ENCODE measurements at places on chromosomes 12 and 14.

DNA sequence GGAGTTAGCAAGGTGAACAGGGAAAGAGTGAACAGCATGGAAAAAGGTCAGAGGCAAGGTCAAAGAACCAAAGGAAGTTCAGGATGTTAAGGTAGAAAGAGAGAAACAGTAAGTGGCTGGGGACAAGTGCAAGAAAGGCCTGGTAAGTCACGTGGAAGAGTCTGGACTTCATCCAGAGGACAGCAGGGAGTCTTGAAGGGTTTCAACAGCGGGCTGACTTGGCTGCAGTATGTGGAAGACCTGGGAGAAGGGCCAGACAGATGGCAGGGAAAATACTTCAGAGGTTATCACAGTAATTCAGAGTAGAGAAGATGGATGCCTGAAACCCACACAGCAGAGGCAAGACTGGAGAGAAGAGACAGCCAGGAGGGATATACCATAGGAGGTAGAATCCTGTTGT lies 34.0 kb downstream of the CIT start:
- DNase-seq: no peak

- no peak for DNase-seq
Measured at GRCh38 chr12:24796876-24797275, 152.0 kb downstream of the BCAT1 start.

DNA sequence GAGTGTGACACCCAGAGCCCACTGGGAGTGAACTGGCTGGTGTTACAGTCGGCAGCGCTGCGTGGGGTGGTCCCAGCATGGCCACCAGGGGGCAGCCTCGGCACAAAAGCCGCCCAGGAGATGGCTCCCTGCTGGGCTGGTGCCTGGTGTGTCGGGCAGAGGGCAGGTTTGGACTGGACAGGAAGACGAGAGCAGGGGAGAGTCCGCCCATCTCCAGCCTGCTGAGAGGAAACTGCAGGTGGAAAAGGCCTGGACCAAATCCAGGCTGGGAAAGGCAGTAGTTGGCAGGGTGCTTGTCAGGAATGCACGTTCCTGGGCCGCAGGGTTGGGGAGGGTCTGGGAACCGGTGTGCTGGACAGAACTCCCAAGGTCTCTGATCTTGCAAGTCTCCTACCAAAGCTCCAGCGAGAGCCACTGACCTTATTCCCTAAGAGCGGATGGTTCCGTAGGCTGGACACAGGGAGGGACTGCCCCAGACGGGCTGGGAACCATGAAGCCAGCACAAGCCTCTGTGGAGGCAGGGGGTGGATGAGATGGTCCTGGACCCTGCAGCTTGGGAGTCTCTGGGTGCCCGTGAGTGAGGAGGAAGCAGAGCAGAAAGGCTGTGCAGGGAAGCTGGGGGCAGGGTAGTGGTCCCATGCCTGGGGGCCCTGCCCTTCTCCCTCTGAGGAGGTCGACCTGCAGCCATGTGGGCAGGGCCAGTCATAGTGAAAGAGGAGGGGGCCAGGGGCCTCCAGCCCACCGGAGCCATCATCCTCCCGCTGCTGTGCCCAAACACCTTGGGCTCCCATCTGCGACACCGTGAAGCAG lies 1.8 kb downstream of the AHNAK2 start:
- DNase-seq: peak; percentile 65

- DNase-seq: no peak
Measured at GRCh38 chr12:26157001-26157400, 32.2 kb upstream of the BHLHE41 start.

DNA sequence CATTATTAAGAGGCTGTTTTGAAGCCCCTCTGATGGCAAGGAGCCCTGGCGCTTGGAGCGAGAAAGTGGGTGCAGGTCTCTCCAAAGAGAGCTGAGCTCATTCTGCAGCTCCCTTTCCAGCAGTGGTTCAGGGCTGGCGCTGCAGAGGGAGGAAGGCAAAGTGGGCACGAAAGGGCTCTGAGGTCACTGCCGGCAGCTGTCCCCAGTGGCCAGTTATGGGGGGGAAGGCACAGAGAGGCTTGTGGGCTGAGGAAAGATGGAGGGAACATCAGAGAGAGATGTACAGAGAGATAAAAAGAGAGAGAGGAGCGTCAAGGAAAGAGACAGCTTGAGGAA lies 75.2 kb upstream of the TBX5 start:
- DNase-seq: no peak

DNA sequence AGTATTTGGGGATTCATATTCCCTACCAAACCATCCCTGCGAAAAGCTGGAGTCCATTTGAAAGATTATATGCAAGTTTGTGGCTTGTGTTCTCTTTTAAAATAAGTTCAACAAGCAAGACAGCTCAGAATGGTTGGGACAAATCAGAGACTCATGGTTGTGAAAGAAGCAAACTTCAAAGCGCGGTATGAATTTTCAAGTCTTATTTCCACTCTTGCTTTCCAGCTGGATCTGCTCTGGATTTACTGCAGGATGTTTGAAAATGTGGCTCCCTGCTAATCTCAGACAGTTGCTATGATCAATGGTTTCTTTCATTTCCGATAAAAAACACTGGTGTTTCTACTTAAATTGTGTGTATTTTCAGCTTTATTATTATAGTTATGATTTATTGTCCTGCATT lies 477.5 kb downstream of the RAD51B start:
- no peak for DNase-seq

- no peak for DNase-seq
Measured at GRCh38 chr14:33527023-33527634, 423.7 kb downstream of the EGLN3 start.

- DNase-seq: no peak
Measured at GRCh38 chr14:56608689-56609088, 29.1 kb downstream of the TMEM260 start.

GRCh38 chr12:49287876-49288275 lies 7.1 kb upstream of the PRPH start:
- DNase-seq: no peak

DNA sequence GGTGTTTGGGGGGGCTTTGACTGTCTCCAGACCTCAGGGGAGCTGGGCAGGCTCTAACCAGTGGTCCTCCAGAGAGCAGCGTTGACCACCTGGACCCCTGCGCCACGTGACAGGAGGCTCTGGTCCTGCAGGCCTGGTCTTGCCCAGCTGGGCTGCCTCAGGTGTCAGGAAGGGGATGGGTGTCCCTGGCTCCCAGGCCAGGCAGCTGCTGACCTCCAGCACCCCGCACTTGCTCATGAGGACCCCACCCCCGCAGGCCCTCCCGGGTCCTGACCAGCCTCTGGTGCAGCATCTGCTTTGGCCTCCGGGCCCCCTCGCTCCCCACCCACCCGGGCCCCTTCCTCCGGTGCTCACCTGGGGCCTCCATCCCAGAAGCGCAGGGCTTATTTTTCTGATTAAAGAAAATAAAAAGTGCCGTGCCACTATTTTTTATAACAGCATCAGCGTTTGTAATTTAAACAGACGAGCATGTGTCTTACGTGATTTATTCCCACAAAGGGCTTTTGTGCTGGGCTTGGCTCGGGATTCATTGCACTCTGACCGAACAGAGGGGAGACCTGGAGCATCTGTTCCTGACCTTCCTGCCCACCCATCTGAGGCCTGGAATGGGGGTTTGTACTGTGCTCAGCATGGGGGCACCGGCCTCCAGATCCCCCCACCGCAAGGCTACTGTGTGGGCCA lies 21.7 kb downstream of the FBRSL1 start:
- no peak for DNase-seq

- DNase-seq: no peak
Measured at GRCh38 chr12:71601546-71601945, 62.1 kb downstream of the ZFC3H1 start.

DNA sequence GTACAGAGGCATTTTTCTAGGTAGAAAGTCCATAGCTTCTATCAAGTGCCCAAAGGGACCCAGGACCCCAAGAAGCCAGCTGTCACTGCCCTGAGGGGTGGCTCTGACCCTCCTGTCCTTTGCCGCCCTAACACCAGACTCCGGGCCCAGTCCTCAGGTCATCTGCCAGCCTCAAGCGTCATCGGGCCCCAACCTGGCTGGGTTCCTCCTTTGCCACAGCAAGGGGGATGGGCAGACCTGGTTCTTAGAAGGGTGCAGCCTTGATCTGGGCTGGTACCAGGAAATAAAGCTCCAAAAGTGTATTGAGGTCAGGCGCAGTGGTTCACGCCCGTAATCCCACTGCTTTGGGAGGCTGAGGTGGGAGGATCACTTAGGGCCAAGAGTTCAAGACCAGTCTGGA lies 27.1 kb upstream of the FAM222A start:
- no peak for DNase-seq

GRCh38 chr12:89971880-89972279 lies 263.2 kb upstream of the ATP2B1 start:
- DNase-seq: no peak

GRCh38 chr12:90924406-90924805 lies 30.6 kb downstream of the CCER1 start:
- no peak for DNase-seq

DNA sequence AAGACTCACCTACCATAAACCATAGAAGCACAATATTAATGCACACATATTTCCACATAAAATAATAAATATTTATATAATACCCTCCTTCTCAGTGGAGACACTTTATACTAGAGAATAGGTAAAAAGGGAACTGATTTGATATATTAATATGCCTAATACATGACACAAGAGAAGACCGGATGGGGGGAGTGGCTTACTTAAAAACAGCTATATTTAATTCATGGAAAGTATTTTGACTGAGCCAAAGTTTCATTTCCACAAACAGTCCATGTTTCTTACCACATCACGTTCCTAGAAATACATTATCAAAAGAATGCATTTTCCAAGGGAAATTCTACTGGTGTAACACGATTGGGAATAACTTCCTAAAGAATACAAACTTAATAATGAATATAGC lies 63.4 kb downstream of the ITPR2 start:
- peak; percentile 57 for DNase-seq

GRCh38 chr14:78836777-78837176 lies 666.6 kb downstream of the NRXN3 start:
- DNase-seq: peak; percentile 70

DNA sequence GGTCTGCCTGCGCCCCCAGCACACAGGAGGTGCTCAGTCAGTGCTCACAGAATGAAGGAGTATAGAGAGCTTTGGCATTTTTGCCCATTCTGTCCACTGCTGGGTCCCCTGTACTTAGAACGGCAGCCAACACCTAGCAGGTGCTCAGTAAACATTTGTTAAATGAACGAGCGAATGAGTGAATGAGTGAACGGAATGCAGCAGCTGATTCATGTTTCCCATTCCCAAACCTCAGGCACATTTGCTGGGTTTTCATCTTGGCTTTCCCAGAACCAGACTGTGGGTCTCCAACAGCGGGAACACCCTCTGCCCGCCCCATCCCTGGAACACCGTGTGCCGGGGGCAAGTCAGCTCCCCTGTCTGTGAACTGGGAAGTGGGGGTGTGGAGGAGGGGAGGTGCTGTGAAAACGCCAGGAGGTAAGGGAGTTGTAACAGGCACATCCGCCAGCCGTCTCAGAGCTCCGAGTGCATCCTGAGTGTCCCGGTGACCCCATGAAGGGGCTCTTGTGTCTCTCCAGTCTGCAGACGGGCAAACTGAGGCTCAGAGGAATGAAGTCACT lies 47.3 kb downstream of the SCARB1 start:
- DNase-seq: no peak

DNA sequence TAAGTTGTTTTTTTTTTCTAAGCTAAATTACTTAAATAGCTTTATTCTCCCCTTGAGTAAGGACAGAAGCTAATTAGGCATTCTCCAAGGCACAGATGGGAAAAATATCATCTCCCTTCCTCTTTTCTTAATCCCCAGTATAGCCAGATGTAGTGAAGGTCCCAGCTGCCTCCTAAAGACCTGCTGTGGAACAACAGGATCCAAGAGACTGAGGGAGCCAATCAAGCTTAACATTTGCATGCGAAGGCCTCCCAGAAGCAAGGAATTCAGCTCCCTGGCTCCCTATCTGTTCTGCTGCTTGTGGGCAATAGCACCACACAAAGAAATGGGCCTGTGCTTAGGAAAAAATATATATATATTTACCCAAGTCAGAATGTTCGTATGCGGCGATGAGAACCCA lies 255.2 kb downstream of the SYT1 start:
- DNase-seq: no peak

DNA sequence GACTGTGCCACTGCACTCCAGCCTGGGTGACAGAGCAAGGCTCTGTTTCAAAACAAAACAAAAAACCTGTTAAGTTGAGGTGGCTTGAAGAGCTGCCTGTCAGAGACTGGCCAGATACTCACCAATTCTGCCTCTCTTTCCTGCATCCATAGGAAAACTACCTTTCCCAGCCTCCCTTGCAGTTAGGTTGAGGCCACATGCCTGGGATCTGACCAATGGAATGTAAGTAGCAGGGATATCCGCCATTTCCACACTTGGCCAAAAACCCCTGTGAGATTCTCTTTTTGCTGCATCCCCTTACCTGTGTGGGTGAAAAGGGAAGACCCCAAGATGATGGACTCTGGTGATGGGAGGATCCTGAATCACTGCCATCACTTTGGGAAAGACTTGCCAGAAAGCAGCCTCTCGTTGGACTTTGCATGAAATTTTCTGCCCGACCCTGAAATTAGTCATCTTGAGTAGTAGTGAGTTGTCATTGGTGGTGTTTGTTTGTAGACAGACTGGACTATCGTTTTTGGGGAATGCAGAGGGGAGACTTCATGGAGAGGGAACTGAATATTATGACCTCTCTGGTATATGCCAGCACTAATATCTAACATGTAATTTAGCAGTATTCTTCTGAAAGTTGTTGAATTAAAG lies 14.0 kb downstream of the GPR68 start:
- DNase-seq: no peak

DNA sequence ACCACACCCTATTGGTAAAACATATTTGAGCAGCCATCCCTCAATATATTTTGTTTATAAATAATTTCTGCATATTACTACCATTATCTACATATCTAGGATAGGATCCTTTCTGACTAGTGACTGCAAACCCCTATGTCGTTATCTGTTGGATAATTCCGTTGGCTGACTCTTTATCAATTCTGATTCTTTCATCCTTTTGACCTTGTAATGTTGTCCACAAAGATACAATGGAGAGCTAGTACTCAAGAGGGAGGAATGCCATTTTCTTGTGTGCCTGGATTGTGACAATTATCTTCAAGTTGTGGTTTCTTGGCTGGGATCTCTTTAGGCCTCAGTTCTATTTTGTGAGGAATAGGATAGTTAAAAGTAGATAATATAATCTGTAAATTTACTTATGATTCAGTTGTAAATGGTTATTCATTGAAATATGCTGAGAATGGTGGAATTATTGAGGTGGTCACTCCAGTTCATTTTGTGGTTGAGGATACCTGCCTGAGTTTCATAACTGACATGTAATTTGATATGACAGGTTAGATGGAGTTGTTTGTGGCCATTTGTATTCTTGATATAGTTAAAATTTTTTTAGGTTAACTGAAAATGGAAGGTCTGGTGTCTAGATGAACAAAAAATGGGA lies 10.1 kb downstream of the CHST11 start:
- DNase-seq: no peak

DNA sequence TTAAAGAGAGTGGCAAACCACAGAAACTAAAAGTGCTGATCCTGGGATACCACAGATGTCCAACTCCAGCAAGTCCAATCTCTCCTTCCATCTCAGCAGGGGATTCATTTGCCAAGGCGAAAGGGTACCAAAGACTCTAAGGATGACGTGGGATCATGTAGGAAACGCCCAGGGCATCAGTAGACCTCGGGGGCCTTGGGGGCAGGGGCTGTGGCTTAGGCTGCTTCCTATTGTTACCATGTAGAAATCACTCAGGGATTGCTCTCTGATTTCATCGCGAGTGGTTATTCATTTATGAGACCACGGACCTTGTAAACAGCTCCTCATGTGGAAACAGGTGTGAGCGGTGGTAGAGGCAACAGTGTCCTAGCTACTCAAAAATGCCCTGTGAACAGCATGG lies 149.3 kb upstream of the FKBP4 start:
- no peak for DNase-seq

All from MV-4-11 (cell line).